ENCODE measurements at places on chromosomes 6 and 20. TPM values are rescaled to one million over a fixed set of nuclear protein-coding genes. Genes with fewer than 3 reads are reported as not detected.
A peak's percentile ranks its signal among the peaks of the same experiment; 100 is the strongest.

GRCh38 chr20:41733151-41733550, 115.0 kb upstream of the CHD6 start:
- no peaks in the 10 kb centered on the region for H3K27me3 ChIP-seq
- no peaks in the 10 kb centered on the region for H3K36me3 ChIP-seq

DNA sequence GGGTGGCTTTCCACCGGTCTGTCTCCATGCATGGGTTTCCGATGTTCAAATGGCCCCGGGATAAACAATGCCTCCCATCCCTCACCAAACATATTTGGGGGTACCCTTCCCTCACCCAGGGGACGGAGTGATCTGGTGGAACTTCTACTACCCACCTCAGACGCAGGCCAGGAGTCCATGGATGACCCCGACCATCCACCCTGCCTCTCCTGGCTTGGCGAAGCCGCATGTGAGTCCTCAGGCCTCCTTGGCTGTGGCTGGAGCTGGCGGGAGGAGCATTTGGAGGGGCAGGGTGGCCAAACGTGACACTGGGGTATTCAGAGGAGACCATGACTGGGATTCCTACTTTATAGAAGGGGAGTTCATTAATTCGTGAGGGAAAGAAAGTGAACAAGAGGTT, 45.9 kb upstream of the FRMD1 start:
- DNase-seq = peak; percentile 43
- H3K27ac ChIP-seq = no peak overlapping the region
- no peaks in the 10 kb centered on the region for H3K4me1 ChIP-seq
- H3K4me3 ChIP-seq = no peak overlapping the region
- no peaks in the 10 kb centered on the region for H3K36me3 ChIP-seq

DNA sequence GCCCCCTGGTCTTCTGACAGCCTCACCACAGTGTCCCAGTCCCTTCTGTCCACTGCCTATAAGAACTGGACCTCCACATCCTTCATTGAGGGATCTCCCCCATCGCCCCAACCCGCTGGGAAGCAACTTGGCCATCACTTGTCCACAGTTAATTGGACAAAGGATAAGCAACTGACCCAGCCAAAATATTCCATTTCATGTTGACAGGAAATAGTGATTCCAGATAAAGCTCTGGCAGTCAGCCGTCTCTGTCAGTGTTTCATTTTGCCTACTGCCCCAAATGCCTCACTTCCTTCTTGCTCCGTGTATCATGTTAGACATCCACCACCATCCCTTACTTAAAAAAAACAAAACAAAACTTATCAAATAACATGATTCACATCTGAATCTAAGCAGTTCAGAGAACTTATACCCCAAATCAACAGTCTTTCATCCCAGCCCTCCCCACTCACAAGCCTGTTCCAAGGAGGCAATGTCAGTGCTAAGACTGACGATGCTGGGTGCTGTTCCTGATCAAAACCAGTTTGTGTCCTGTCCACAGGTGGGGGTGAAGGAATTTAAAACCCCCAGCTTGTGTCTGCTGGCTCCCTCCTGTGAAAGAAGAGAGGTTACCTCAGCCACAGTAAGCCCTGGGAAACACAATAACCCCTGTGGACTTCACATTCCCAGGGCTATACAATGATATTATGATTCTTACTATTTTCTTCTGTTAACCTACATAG, 162.5 kb downstream of the WDR27 start:
- H3K4me3 ChIP-seq = no peak overlapping the region
- no peaks in the 10 kb centered on the region for H3K36me3 ChIP-seq
- H3K27me3 ChIP-seq = no peaks in the 10 kb centered on the region
- no peaks in the 10 kb centered on the region for H3K4me1 ChIP-seq

DNA sequence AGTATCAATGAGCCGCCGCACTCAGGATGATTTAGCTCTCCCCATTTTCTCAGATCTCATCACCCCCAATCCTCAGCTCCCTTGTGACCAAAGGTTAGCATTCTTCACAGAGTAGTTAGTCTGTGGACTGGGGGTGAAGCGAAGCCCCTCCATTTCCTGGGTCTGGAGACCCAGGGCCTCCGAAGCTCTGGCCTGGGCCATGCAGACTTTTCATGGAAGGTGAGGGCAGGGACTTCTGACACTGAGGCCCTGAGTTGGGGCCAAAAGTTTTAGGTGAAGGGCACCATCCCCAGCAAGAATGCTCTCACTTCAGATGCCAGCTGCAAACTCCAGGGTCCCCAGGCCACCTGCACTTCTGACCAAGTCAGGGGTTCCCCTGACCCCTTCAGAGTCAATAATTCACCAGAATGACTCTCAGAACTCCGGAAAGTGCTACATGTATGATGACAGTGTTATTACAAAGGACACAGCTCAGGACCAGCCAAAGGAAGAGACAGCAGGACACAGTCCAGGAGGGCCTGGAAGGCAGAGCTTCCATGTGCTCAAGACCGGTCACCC, 65.7 kb upstream of the DUSP22 start:
- H3K4me3 ChIP-seq = no peak overlapping the region
- H3K27me3 ChIP-seq = no peaks in the 10 kb centered on the region
- H3K36me3 ChIP-seq = no peaks in the 10 kb centered on the region
- H3K4me1 ChIP-seq = peaks cover 3% of the 10 kb centered on the region
- no peak for DNase-seq
- no peak overlapping the region for H3K27ac ChIP-seq

The TMC2 gene
- not detected for total RNA-seq

The SMPD2 gene
- total RNA-seq = 10.5 TPM

The BPHL gene
- 36.6 TPM for total RNA-seq
